ENCODE measurements at places on chromosomes 3 and 15.
A peak's percentile ranks its signal among the peaks of the same experiment; 100 is the strongest.

GRCh38 chr3:114816052-114816451 is 331.0 kb downstream of the ZBTB20 start:
- DNase-seq = no peak

DNA sequence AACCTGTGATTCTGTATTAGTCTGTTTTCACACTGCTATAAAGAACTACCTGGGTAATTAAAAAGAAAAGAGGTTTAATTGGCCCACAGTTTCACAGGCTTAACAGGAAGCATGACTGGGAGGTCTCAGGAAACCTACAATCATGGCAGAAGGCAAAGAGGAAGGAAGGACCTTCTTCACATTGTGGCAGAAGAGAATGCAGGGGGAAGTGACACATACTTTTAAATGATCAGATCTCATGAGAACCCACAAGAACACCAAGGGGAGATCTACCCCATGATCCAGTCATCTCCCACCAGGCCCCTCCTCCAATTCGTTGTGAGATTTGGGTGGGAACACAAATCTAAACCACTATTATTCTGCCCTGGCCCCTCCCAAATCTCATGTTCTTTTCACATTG is 6.1 kb downstream of the ZKSCAN7 start:
- no peak for DNase-seq

DNA sequence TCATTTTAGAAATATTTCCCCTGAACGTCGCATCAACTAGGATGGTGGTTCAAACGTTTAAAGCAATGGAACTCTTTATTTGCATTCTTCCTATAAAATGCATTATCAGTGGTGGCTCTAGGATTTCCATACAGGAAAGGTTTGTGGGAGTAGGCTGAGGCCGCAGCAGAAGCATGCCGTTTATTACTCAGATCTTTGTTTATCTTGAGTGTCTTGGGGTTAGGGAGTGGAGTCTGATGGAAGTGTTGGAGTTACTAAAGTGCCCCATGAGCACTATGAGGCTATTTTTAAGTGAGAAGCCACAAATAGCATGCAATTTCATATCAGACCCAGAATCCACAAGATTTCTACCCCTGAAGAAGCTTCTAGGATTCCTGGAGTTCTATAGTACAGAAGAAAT is 26.2 kb downstream of the ATOSA start:
- no peak for DNase-seq

- no peak for DNase-seq
These were observed 250.5 kb upstream of the TLE3 start for GRCh38 chr15:70348226-70348543.

DNA sequence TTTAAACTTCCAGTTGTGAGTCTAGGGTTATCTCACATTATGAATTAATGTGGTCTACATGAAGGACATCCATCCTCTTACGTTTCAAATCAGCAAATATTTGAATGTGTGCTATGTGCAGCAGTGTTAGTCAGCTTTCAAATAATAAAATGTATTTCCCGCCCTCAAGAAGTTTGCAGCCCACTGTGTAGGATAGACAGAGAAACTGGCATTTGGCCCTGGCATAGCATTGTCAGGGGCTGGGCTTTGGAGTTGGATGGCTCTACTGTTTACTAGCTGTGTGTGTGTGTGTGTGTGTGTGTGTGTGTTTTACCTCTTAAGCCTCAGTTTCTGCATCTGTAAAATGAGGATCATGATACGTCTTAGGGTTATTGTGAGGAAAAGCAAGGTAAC is 400.5 kb upstream of the C2CD4B start:
- DNase-seq = no peak

GRCh38 chr3:12727481-12727880 is 31.6 kb downstream of the TMEM40 start:
- no peak for DNase-seq

- peak; percentile 6 for DNase-seq
These were observed 83.4 kb upstream of the NANOGP8 start for GRCh38 chr15:35168464-35168863.

GRCh38 chr15:83571820-83572707 is 81.9 kb upstream of the ADAMTSL3 start:
- DNase-seq = peak; percentile 44

GRCh38 chr3:184716622-184717398 is 4.9 kb upstream of the MAGEF1 start:
- DNase-seq = no peak

- DNase-seq = no peak
These were observed 28.4 kb upstream of the ADAMTS9 start for GRCh38 chr3:64716110-64716710.

DNA sequence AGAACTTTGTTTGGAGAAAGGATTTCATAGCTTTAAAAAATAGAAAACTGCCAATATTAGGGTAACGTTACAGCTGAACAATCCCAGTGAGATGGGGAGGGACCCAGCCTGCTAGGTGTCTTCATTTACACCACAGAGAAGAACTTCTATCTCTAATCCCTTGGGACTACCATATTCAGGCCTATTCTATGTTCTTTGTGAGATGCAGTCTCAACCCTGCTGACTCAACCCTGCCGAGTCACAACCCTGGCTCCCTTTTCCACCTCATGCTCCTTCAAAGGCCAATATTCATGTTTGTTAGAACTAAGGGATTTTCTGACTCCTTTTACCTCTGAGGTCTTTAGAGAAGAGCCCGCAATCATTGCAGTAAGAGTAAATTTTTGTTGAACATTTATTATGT is 350.5 kb downstream of the EPHB1 start:
- DNase-seq = no peak

GRCh38 chr3:140177943-140178342 is 243.0 kb downstream of the CLSTN2 start:
- DNase-seq = no peak

DNA sequence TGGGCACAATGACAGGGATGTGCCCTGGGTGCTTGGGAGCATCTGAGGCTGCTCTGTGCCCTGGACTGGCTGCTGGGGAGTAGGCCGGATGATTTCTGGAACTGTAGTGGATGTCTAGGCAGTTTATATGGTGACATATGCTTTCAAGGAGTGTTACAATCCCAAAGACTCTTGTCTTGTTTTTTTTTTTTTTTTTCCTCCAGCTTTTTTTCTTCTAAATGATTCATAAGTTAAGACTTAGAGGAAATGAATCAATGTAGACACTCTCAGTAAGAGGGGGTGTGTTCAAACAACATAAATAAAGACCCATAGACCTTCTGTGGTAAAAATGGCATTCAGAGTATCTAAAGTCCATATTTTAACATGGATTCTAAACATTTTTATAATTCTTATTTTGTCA is 706.1 kb upstream of the GOLIM4 start:
- no peak for DNase-seq

DNA sequence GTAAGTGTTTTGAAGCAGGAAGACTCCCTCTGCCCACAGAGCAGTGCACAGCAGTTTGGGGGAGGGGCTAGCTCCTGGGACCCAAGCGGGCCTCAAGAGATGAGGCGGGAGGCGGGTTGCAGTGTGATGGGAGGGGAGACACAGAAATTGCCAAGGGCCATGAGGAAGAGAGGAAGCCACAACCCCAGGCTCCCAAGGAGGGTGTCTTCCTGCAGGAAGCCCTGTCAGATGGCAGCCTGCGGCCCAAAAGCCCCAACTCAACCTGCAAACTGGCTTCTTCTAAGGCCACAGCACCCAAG is 7.3 kb upstream of the ISLR2 start:
- DNase-seq = no peak

GRCh38 chr3:172146349-172146748 is 107.0 kb downstream of the FNDC3B start:
- no peak for DNase-seq

- peak; percentile 33 for DNase-seq
These were observed 37.6 kb upstream of the SFMBT1 start for GRCh38 chr3:53083521-53083920.

DNA sequence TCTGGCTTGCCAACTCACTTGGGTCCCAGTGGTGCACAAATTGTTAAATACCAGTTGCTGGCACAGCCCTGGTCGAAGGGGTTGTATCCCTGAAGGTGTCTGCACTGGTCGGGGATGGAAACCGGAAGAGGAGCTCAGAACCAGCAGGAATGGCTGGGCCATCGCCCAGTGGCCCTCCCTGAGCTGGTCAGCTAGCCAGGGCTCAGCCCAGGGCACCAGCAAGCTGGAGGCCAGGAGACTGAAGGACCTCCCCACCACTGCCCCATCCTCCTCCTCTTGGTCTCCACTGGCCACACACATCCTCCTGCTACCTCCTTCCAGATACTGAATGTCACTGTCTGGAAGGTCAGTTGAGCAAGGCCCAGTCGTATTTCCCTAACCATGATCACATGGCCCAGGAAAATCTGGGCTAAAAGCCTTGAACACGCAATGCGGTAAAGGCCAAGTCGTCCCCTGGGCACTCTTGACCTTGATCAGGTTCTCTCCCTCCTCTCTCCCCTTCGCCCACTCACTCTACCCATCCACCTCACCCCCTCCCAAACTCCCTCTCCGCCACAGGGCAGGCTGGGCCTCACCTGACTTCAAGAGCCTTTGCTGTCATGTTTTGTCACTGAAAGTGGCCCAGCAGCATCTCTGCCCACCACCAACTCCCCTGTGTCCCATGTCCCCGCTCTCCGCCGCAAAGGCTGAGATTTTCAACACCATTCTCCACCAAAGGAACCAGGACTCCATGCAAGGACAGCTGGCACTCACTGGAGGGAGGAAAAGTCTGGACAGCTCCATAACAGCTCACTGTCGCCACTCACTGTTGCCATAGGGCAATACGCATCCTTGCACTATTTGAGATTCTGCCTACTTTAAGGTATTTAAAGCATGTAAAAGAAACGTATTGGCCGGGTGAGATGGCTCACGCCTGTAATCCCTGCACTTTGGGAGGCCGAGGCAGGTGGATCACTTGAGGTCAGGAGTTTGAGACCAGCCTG is 12.1 kb downstream of the ZDHHC19 start:
- DNase-seq = peak; percentile 26

- no peak for DNase-seq
These were observed 30.2 kb downstream of the CSPG4 start for GRCh38 chr15:75682181-75683135.

DNA sequence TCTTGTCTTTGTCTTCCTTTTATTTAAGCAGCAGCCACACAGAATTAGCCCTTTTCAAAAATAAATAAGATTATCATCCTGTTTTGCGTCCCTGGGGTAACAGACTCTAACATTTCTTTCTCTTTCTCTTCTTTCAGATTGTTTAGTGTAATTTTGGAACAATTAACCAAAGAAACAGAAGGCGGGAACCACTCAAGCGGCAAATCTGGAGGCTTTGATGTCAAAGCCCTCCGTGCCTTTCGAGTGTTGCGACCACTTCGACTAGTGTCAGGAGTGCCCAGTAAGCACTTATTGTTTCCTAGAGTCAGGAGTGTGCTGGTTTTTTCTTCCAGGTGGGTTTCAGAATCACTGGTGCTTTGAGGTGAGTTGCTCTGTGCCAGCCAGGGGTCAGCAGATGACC is 165.6 kb downstream of the CACNA1D start:
- DNase-seq = no peak

DNA sequence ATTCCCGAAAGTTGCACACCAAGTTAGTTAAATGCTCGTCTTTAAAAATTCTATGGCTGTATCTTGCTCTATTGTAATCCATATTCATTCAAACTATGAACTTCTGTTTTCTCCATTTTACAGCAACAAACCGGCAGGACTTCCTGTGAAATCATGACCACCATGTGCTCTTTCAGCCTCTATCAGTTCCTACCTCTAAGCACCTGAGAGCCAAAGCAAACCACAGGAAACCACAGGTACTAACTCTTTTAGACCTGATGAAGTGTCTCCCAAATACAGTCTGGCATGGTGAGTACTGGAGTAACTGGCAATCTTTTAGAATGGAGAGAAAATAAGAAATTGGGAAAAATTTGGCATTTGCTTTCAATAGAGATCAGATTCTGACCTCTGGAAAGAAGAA is 186.5 kb upstream of the SLITRK3 start:
- DNase-seq = no peak

DNA sequence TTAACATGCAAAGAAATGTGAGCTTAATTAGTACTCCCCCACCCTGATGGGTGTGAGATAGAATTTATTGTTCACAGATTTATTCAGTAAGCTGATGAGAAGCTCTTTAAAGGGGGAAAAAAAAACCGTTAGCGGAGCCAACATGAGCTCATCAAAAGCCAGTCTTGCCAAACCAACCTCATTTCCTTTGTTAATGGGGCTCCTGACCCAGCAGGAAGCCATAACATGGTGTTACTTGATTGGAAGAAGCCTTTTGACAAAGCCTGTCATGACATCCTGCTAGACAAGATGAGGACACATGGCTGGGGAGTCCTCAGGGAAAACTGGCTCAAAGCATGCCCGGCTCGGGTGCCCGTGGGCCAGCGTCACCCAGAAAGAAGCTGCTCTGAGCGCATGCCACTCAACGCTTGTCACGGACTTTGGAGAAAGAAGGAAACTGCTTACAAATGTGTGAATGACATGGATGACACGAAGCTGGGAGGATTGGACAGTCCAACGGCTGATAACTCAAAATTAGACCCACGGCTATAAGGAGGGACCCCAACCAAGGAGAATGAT is 64.6 kb downstream of the SLCO2A1 start:
- no peak for DNase-seq

DNA sequence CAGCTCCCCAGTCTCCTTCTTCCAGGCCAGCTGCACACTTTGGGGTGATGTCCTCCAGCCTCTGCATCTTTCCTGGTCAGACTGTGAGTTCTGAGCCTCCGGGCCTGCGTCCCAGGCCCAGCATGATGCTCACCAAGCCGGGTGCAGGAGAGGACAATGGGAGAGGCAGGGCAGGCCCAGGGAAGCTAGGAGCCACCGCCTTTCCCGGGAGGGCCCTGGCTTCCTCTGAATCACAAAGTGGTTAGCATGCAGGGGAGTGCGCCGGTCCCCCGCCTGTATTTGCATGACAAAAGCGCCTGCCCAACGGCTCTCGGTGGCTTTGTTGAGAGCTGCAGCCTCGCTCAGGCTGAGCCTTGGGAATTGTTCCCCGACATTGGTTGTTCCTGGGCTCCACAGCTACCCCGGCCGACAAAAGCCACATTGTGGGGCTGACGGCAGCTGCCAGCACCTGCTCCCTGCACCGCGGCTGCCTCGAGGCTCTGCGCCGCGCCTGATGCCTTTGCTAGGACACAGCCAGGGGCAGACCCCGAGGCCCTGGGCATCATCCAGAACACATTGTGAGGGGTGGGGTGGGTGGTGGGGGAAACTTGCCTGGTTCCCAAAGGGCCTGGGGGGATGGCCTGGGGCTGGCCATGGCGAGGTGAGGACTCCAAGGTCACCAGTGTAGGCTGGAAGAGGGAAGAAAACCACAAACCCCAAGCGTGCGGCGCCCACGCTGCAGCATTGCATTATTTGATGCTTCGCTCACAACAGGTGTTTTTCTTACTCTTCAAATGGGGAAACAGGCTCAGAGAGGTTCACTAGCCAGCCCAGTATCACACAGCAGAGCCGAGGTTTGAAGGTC is 20.0 kb upstream of the KLF13 start:
- DNase-seq = no peak

GRCh38 chr15:74201710-74202420 is 722 bp downstream of the STRA6 start:
- no peak for DNase-seq

GRCh38 chr15:74598126-74598842 is 17.4 kb upstream of the CLK3 start:
- DNase-seq = peak; percentile 92
